ENCODE measurements at places on chromosomes 6 and 20. TPM values are rescaled to one million over a fixed set of nuclear protein-coding genes. Genes with fewer than 3 reads are reported as not detected.
A peak's percentile ranks its signal among the peaks of the same experiment; 100 is the strongest.

DNA sequence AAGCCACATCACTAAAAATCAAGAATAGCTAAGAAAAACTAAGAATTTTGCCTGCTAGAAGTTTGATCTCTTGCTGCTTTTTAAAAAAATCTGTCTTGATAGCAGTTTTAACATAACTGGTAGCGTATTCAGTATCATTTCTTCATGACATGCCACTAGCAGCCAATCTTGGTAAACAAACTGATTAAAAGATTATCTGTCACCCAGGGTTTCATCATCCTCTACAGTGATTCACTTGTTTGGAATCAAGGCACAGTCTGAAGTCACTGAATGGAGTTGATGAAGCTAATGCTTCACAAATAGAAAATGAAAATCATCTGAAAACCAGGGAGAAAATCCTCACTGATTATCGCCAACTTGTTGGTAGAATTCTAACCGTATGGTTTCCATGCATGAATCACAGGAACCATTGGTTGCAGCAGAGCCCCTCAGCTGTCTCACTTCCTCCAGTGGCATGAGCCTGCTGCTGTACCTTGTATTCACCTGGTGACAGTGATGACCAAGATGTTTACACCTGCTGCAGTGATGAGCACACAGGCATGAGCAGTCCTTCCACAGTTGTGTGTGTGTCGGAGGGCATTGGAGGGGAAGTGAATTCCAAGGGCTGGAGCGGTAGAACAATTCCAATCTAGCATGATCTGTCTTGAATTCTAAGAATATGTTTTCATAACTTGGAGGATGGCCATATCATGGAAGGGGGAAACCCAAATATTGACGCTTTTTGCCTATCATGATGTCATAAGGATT, 275.0 kb downstream of the KHDC1L start:
- peaks cover 20% of the 10 kb centered on the region for H3K4me1 ChIP-seq
- H3K36me3 ChIP-seq, result no peaks in the 10 kb centered on the region
- peak; percentile 42 for DNase-seq
- no peak overlapping the region for H3K4me3 ChIP-seq

- no peak overlapping the region for H3K27ac ChIP-seq
- no peaks in the 10 kb centered on the region for H3K36me3 ChIP-seq
- DNase-seq, result no peak
- peaks cover 14% of the 10 kb centered on the region for H3K27me3 ChIP-seq
- H3K4me1 ChIP-seq, result no peaks in the 10 kb centered on the region
- H3K4me3 ChIP-seq, result no peak overlapping the region
Measured at GRCh38 chr6:84415517-84415916, 188.1 kb upstream of the CEP162 start.

DNA sequence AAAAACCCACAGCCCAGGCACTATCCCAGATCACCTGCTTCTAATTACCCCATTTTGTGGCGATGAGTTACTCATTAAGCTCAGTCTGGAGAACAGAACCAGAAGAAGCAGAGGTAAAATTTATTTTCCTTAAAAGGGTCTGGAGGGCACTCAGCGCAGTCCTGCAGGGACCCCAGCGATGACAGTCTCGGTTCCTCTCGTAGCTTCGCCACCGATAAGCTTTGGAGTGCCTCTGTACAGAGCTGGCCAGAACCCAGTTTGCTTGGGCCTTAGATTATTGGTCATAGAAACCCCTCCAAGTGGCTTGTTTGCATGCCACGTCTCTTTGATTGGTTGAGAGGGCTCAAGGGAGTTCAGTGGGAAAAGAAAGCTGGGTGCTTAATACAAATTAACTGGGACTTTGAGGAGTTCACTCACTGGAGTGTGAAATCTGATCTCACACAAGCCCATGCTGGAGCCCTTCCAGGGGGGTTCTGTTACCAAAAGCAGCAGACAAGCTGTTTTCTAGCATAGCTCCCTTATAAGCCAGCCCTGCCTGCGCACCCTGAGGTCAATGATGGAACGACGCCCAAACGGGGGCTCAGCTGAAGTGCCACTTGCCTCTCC, 158.5 kb upstream of the ARID1B start:
- no peaks in the 10 kb centered on the region for H3K4me1 ChIP-seq
- no peak overlapping the region for H3K27ac ChIP-seq
- DNase-seq, result no peak
- H3K36me3 ChIP-seq, result no peaks in the 10 kb centered on the region
- no peak overlapping the region for H3K4me3 ChIP-seq

DNA sequence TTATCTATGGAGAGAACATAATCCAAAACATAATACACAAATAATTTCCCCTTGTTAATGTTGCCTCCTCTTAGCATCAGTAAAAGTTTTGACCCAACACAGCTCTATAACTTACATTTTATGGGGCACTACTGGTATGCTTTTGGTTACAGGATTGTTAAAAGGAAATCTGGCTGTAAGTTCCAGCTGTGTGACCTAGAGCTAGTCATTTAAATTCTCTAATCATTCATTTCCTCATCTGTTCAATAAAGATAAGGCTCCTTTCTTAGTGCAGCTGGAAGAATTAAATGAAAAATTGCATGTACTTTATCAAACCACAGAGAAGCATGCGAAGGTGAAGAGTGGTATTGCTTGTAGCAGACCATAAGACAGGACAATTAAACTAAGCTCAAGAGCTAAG, 4.6 kb downstream of the SLC17A2 start:
- no peak overlapping the region for H3K27ac ChIP-seq
- no peaks in the 10 kb centered on the region for H3K27me3 ChIP-seq
- H3K4me1 ChIP-seq, result peaks cover 12% of the 10 kb centered on the region
- no peak for DNase-seq
- H3K36me3 ChIP-seq, result no peaks in the 10 kb centered on the region
- H3K4me3 ChIP-seq, result no peak overlapping the region

GRCh38 chr6:67127041-67127440, 1420.0 kb upstream of the EYS start:
- no peaks in the 10 kb centered on the region for H3K36me3 ChIP-seq
- H3K4me3 ChIP-seq, result no peak overlapping the region
- no peak overlapping the region for H3K27ac ChIP-seq
- DNase-seq, result no peak
- H3K27me3 ChIP-seq, result no peaks in the 10 kb centered on the region
- no peaks in the 10 kb centered on the region for H3K4me1 ChIP-seq

DNA sequence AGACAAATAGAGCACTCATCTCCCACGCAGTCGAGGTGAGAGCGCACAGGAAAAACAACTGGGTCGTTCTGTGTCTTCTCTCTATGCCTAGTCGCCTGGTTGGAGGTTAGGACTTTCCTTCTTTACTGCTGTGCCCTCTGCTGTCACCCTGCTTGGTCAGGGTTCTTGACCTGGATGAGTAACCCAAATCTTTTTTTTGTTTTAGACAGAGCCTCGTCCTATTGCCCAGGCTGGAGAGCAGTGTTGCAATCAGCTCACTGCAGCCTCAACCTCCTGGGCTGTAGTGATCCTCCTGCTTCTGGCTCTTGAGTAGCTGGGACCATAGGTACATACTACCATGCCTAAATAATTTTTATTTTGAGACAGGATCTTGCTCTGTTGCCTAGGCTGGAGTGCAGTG, 24.5 kb downstream of the PRPF6 start:
- H3K27ac ChIP-seq, result no peak overlapping the region
- peaks cover 3% of the 10 kb centered on the region for H3K36me3 ChIP-seq
- H3K27me3 ChIP-seq, result no peaks in the 10 kb centered on the region
- no peak for DNase-seq
- H3K4me3 ChIP-seq, result no peak overlapping the region

- H3K4me1 ChIP-seq, result no peaks in the 10 kb centered on the region
- no peak overlapping the region for H3K4me3 ChIP-seq
- H3K27ac ChIP-seq, result no peak overlapping the region
- no peaks in the 10 kb centered on the region for H3K36me3 ChIP-seq
Measured at GRCh38 chr6:154590756-154591155, 80.3 kb upstream of the CNKSR3 start.

Gene CALHM4
- total RNA-seq, result not detected

GRCh38 chr6:22668307-22668706, 98.9 kb downstream of the HDGFL1 start:
- DNase-seq, result no peak
- H3K27me3 ChIP-seq, result no peaks in the 10 kb centered on the region
- H3K27ac ChIP-seq, result no peak overlapping the region
- no peak overlapping the region for H3K4me3 ChIP-seq
- no peaks in the 10 kb centered on the region for H3K36me3 ChIP-seq
- H3K4me1 ChIP-seq, result no peaks in the 10 kb centered on the region

Gene SLC17A2
- 7.7 TPM for total RNA-seq

GRCh38 chr6:158445426-158446085, 114.3 kb upstream of the TMEM181 start:
- H3K27me3 ChIP-seq, result no peaks in the 10 kb centered on the region
- no peaks in the 10 kb centered on the region for H3K36me3 ChIP-seq
- no peak overlapping the region for H3K4me3 ChIP-seq
- no peaks in the 10 kb centered on the region for H3K4me1 ChIP-seq
- no peak overlapping the region for H3K27ac ChIP-seq

Gene CEP85L
- total RNA-seq, result 40.2 TPM

DNA sequence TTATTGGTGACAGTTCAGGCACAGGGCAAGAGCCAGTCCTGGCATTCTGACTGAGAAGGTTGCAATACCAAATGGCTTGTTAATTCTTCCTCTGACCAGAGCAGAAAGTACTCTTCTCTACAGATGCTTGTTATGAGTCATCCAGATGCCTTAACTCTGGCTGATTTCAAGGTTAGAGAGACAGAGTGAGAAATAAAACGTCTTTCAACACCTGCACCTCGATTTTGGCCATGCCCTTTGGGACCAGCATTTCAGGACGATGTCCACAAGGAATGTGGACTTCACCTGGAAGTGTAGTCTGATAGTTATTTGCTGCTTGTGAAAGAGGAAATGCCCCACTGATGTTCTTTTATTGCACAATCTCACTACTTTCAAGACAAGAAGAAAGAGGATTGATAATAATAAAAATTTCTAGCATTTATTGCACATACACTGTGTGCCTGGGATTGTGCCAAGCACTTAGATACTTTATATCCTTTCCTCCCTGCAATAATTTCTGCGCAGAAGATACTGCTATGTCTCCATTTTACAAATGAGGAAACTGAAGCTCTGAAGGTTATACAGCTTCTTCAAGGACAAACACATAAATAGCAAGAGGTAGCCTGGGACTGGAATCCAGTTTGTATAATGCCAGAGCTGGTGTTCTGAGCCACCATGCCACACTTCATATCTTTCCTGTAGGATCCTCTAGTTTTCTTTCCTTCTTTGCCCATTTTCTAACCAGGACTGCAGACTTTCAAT, 33.5 kb upstream of the MCM3 start:
- no peak overlapping the region for H3K27ac ChIP-seq
- peak; percentile 40 for DNase-seq
- H3K36me3 ChIP-seq, result no peaks in the 10 kb centered on the region
- H3K4me1 ChIP-seq, result peaks cover 9% of the 10 kb centered on the region

- H3K27me3 ChIP-seq, result no peaks in the 10 kb centered on the region
- H3K27ac ChIP-seq, result no peak overlapping the region
- DNase-seq, result peak; percentile 61
- no peak overlapping the region for H3K4me3 ChIP-seq
- no peaks in the 10 kb centered on the region for H3K4me1 ChIP-seq
Measured at GRCh38 chr6:63923139-63923739, 287.6 kb downstream of the PHF3 start.

Gene DLL1
- total RNA-seq, result 3.3 TPM

- H3K27ac ChIP-seq, result no peak overlapping the region
- no peaks in the 10 kb centered on the region for H3K4me1 ChIP-seq
- H3K27me3 ChIP-seq, result peaks cover 4% of the 10 kb centered on the region
- no peaks in the 10 kb centered on the region for H3K36me3 ChIP-seq
- H3K4me3 ChIP-seq, result no peak overlapping the region
- peak; percentile 41 for DNase-seq
Measured at GRCh38 chr20:57445298-57445697, 54.1 kb downstream of the RBM38 start.

Gene COL12A1
- 48.4 TPM for total RNA-seq

Gene ZDHHC14
- 11.8 TPM for total RNA-seq

Gene MTO1
- total RNA-seq, result 28.2 TPM

Gene MOG
- not detected for total RNA-seq

- H3K27ac ChIP-seq, result no peak overlapping the region
- H3K36me3 ChIP-seq, result no peaks in the 10 kb centered on the region
- H3K4me3 ChIP-seq, result no peak overlapping the region
- DNase-seq, result no peak
Measured at GRCh38 chr6:117615750-117616390, 13.6 kb upstream of the GOPC start.

Gene CLPSL1
- not detected for total RNA-seq

DNA sequence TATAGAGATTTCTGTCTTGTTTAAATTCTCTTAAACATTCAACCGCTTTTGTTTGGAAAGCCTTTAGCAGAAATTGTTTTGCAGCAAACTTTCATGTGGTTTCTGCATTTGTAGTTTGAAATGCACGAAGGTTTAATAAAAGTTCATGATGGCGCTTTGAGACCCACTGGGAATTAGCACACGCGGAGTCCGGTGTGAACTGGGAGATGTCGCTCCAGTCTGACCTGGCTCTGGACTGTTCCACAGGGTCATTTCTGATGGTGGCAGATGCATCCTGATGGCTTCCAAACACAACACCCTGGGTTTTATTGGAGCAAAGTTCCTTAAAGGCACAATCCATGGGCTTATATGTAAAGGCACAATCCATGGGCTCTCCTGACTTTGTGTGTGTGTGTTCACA, 78.1 kb upstream of the MTHFD1L start:
- peak overlapping the region; percentile 24 for H3K27ac ChIP-seq
- DNase-seq, result no peak
- H3K4me3 ChIP-seq, result no peak overlapping the region
- no peaks in the 10 kb centered on the region for H3K27me3 ChIP-seq
- H3K4me1 ChIP-seq, result peaks cover 5% of the 10 kb centered on the region

- H3K36me3 ChIP-seq, result no peaks in the 10 kb centered on the region
- no peaks in the 10 kb centered on the region for H3K4me1 ChIP-seq
- no peak for DNase-seq
- H3K27me3 ChIP-seq, result no peaks in the 10 kb centered on the region
Measured at GRCh38 chr20:43726811-43727338, at the start of gene GTSF1L. Gene GTSF1L (minus strand): TSS chr20:43727002. CDS start chr20:43726694, 308 bp downstream.

- H3K36me3 ChIP-seq, result no peaks in the 10 kb centered on the region
- H3K4me3 ChIP-seq, result no peak overlapping the region
- H3K27ac ChIP-seq, result peak overlapping the region; percentile 88
- no peaks in the 10 kb centered on the region for H3K4me1 ChIP-seq
- no peaks in the 10 kb centered on the region for H3K27me3 ChIP-seq
Measured at GRCh38 chr6:166598441-166599138, 12.1 kb upstream of the RAMACL start.

DNA sequence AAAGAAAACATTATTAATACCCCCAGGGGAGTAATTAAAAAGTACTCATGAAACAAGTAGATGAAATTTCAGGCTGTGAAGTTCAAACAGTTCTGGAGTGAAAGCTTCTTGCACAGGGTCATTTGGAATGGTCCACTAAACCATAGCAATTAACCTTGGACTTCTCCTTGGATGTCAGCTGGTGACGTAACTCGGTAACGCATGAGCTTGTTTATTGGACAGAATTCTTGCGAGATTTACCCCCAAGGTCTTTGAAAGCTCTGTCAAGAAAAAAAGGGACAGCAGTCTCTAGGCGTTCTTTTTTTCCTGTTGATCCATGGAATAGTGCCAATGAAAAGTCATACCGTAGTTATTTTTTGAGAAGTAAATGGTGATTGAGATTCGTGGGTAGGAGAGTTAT, 2.2 kb downstream of the CD83 start:
- DNase-seq, result no peak
- no peaks in the 10 kb centered on the region for H3K27me3 ChIP-seq
- H3K27ac ChIP-seq, result no peak overlapping the region
- no peaks in the 10 kb centered on the region for H3K36me3 ChIP-seq

Gene HINT3
- total RNA-seq, result 28.0 TPM
